ENCODE measurements at places on chromosomes 12 and 14.

- DNase-seq, result peak; percentile 73
Observed at GRCh38 chr12:119836781-119837180, 40.3 kb downstream of the CIT start.

GRCh38 chr12:65781681-65782269 is 42.5 kb upstream of the HMGA2 start:
- no peak for DNase-seq

GRCh38 chr14:99909513-99910064 is 116.4 kb downstream of the EML1 start:
- DNase-seq, result no peak

GRCh38 chr12:97764700-97765099 is 302.1 kb downstream of the RMST start:
- DNase-seq, result no peak

DNA sequence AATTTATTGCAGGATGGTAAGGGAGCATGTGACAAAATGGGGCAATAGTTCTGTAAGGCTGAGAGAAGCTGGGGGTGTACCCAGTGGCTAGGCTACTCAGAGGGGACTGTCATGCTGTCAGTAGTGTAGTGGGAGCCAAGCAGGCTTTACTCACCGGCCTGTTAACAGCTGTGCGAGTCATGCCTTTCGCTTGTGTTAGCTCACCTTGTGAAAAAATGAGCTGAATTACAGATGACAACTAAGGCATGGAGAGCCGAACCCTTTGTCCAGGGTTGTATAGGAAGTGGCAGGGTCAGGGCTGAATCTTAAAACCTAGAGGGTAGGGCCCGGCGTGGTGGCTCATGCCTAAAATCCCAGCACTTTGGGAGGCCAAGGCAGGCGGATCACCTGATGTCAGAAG is 37.9 kb downstream of the SH2B3 start:
- DNase-seq, result peak; percentile 95

DNA sequence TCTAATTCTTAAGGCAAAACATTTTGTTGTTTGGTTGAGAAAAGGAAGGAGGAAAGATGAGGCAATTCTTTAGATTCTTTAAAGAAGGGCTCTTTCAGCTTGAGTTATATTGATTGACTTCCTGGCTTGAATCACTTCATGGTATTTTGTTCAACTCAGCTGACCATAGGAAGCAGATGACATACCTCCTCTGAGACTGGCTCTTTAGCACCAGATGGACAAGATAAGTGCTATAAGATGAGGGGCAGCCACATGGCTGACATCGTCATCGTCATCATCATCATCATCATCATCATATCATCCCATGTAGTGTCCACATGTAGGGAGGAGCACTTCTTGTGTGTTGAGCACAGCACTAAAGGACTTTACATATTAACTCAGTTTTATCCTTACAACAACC is 81.3 kb downstream of the SSPN start:
- peak; percentile 84 for DNase-seq

GRCh38 chr14:79972230-79972629 is 239.1 kb downstream of the DIO2 start:
- DNase-seq, result no peak

DNA sequence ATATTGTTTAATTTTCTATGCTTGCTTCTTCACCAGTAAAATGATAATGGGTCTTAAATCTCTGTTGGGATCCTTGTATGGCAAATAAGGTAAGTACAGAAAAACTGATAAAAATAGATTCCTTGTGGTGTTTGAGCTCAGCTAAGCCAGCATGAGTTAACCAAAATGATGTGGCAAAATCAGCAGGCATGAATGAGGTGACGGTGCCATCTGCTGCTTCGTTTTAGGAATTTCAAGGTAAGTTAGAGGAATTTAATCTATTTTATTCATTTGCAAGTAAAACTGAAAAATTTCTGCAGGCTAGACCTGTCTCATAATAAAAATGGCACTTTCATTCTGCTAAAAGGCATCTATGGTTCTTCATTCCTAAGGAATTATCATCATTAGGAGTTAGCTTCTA is 10.0 kb upstream of the CLEC7A start:
- peak; percentile 75 for DNase-seq

GRCh38 chr12:109671502-109671901 is 42.1 kb upstream of the FAM222A start:
- no peak for DNase-seq

DNA sequence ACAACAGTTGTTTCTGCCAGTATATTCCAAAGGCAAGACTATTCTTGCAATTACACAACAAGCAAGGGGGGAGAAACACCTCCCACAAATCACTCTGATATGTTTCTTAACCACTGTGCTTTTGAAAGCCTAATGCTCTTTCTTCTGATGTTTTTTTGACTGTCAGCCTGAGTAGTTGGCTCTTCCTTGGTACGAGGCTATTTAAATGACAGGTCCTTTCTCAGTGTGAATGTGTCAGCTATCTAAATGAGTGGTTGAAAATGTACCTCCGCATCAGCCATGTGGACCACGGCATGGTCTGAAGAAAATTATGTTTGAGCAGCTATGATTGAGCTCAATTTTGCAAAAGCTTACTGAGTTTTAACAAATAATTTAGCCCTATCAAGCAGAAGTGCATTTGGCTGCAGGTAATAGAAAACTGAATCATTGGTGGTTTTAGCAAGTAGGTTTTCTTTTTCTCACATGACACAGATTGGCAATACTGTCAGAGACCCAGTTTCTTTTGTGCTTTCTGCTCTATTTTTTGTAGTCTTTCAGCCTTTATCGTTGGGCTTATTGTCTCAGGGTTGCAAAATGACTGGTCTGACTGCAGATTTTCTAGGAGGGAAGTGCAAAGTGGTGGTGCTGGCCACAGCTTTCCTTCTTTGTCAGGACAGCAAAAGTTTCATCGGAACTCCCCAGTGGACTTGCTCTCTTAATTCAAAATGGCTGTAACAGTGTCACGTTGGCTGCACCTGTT is 162.8 kb downstream of the RGS6 start:
- DNase-seq, result no peak

DNA sequence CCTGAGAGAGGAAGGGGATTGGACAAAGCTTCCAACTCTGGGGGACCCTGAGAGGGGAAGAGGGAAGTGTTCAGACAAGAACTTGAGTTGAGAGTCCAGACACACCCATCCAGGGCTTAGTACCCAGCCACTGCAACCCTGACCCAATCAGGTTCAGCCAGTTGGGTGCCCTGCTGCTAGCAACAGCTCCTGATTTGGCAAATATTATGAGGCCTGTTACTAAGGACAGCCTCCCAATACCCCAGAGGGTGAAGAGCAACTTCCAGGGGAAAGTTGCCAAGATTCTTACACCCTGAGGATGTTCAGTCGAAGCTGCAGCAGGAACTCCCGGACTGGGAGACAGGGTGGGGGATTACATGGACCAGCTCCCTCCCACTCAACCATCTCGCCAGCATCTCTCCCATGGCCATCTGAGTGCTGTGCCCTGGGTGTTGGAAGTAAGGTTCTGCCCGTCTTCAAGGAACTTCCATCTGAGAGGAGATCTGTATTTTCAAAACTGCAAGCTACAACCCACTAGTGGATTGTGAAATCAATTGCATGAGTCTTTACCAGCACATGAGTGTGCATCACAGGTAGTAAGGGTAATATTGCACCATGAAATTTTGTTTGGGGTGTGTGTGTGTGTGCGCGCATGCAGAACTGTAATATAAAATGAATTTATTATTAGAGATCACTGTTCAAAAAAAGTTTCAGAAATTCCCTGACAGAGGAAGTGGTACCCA is 11.5 kb upstream of the KRT78 start:
- DNase-seq, result peak; percentile 83

DNA sequence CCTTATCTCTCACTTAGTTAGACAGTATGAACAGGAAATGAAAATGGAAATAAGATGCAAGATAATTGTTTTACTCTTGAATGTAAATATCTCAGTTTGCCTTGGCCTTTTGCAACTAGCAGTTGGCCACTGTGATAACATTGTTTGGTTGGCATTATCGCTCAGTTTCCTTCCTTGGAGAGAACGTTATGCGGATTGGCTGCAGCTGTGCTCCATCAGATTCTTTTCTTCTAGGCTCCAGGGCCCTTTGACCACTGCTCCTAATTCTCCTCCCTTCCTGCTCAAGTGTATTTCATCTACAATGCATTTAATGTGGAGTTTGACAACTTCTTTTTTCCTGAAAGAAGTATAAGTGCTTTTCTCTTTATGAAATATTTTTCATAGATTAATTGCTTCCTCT is 284.2 kb downstream of the ADAMTS20 start:
- DNase-seq, result no peak

DNA sequence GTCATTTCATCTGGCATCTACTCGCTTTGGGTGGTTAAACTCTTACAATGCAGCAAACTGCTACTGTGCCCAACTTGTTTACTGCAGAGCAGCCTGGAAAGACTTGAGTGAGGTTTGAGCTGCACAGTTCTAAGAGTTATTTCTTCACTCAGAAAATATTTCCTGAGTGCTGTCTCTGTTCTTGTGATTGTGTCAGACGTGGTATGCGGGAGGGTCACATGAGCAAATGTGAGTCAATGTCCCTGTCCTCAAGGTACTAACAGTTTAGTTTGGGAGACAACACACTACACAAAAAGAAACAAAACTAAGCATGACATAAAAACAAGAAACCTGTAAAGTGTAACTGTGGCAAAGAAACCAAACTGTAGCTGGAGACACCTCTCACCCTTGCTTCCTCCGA is 32.4 kb downstream of the FLVCR2 start:
- peak; percentile 66 for DNase-seq

DNA sequence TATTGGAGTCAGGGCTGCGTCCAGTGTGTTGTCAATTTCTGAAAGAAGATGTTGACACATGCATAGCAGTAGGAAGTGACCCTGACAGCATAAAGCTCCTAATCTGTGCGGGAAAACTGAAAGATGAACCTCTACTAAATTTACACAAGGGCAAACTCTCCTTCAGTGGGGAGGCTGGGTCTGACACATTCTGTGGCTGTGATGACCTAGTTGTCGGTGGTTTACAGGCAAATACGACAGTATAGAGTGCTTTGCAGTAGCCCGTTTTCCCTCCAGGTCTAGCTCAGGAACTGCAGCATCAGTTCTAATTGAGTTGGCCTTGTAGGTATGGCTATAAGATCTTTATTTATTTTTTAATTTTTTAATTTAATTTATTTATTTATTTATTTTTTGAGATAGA is 14.8 kb upstream of the GABARAPL1 start:
- no peak for DNase-seq

DNA sequence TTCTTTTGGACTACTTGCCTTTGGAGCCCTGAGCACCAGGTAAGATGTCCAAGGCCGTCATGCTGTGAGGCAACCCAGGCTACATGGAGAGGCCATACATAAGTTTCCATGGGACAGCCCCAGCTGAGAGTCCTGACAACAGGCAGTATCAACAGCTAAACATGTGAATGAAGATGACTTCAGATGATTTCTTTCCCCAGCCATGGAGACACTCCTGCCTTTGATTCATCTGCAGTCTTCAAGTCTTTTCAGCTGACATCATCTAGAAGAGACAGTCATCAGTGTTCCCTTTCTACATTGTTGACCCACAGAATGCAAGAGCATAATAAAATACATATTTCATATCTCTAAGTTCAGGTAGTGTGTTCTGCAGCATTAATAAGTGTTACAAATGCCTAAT is 398.7 kb downstream of the BTG1 start:
- no peak for DNase-seq

DNA sequence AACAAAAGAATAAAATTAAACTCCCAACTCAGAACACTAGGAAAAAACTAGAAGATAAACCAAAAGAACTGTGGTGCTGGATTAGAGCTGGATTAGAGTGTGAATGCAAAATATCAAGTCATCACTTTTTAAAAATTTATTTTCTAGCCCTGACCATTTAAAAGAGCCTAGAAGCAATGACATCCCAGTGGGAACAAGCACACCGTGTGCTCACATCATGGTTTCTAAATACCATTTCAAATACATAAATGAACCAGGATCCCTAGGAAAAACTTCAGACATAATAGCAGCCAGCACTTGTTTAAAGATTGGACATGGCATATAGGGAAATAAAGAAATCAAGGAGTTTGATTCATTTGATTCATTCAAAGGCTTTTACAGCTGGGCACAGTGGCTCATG is 30.0 kb downstream of the KDM5A start:
- no peak for DNase-seq

DNA sequence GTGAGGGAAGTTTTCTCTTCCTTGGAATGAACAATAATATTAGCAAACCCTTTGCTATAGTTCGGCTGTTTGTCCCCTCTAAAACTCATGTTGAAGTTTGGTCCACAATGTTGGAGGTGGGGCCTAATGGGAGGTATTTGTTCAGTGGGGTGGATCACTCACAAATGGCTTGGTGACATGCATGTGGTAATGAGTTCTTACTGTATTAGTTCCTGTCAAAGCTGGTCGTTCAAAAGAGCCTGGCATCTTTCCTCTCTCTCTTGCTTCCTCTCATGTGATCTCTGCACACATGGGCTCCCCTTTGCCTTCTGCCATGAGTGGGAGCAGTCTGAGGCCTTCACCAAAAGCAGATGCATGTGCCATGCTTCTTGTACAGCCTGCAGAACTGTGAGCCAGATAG is 13.1 kb upstream of the PPP4R4 start:
- peak; percentile 7 for DNase-seq

GRCh38 chr14:104751539-104752422 is 1.2 kb upstream of the SIVA1 start:
- DNase-seq, result no peak

DNA sequence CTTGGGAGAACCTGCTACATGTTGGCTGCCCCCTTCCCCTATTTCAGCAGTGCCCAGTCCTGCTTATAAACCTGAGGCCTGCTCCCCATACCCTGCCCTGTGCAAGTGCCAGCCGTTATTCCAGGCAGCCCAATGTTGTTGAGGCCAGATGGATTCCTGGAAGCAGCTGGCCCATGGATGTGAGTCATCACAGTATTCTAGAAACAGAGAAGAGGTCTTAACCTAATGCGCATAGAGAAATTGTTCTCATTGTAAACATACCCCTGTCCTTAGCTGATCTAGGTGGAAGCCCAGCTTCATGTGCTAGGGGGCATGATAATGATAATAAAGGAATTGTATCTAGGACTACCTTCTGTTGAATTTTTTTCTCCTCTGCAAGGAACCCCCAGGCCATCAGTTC is 69.7 kb downstream of the TSPAN11 start:
- no peak for DNase-seq

GRCh38 chr14:105292826-105293711 is 7.7 kb downstream of the BRF1 start:
- no peak for DNase-seq

DNA sequence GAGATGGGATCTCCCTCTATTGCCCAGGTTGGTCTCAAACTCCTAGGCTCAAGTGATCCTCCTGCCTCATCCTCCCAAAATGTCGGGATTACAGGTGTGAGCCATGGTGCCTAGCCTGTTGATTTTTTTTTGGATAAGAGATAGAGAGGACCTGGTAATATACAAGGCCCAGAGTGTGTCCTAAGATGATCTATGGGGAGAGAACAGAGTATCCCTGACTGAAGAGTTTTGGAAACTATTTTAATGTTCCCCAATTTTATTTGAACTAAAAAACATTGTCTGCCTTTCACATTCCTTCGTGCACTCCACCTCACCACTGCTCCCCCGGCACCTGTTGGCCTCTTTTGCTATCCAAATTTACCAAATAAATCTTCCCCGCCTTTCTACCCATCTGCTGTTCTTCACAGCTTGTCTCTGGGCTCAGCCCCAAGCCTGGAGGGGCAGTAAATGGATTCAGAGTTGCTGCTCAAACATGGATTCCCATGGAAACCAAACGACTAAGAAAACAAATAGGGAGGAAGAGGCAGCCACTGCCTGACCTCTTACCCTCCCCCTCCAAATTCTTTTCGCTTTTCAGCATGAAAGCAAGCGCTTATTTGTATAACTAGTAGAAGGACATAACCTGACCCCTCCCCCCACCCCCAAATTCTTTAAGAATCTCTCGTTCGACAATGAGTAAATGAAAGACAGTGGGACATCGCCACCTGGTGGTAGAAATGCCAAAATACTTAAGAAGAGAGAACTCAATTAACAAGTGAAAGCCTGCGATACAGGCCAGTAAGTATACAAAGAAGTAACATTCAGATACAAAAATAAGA is 22.6 kb downstream of the OR10G3 start:
- peak; percentile 75 for DNase-seq

All from inflammatory macrophage treated with lipopolysaccharide for 4 hours (primary cell).